ENCODE measurements at places on chromosomes 13 and 19. TPM values are rescaled to one million over a fixed set of nuclear protein-coding genes. Genes with fewer than 3 reads are reported as not detected.

The LHB gene
- total RNA-seq, result not detected

The KIR3DL2 gene
- total RNA-seq, result not detected

The ZNF582 gene
- 4.2 TPM for total RNA-seq

The KDELR1 gene
- total RNA-seq, result 90.6 TPM

The KCTD15 gene
- total RNA-seq, result 32.4 TPM

DNA sequence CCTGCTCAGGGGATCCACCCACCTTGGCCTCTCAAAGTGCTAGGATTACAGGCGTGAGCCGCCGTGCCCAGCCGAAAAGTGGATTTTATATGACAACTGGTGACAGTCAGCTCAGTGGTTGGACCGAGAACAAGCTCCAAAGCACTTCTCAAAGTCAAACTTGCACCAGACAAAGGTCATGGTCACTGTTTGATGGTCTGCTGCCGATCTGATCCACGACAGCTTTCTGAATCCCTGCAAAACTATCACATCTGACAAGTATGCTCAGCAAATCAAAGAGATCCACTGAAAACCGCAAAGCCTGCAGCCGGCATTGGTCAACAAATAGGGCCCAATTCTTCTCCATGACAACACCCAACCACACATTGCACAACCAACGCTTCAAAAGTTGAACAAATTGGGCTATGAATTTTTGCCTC is 21.6 kb upstream of the NAA16 start:
- no peak overlapping the region for H3K27ac ChIP-seq
- no peaks in the 10 kb centered on the region for H3K4me1 ChIP-seq
- no peaks in the 10 kb centered on the region for H3K36me3 ChIP-seq
- no peak overlapping the region for H3K4me3 ChIP-seq

DNA sequence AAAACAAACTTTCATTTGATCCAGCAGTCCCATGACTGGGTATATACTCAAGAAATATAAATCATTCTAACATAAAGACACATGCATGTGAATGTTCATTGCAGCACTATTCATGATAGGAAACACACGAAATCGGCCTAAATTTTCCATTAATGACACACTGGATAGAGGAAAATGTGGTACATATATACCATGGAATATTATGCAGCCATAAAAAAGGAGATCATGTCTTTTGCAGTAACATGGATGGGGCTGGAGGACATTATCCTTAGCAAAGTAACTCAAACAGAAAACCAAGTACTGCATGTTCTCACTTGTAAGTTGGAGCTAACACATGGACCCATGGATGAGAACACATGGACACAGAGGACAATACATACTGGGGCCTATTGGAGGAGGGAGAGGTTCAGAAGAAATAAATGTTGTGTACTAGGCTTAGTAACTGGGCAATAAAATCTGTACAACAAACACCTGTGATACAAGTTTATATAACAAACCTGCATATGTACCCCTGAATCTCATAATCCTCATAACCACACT is 283.6 kb downstream of the LMO7 start:
- H3K27ac ChIP-seq, result no peak overlapping the region
- H3K4me1 ChIP-seq, result peaks cover 5% of the 10 kb centered on the region
- no peaks in the 10 kb centered on the region for H3K27me3 ChIP-seq
- no peak for DNase-seq
